Stimulated activated CD4-positive, alpha-beta T cell treated with anti-CD3 and anti-CD28 coated beads, Interleukin-12 subunit alpha, Interleukin-12 subunit beta, amount 100 ng/mL, for 4 hours (primary cell): ENCODE measurements at places on chromosomes 6 and 20.

GRCh38 chr6:148955441-148955840 lies 208.6 kb downstream of the UST start:
- DNase-seq = no peak

- DNase-seq = no peak
These were observed 301.8 kb downstream of the KIF16B start for GRCh38 chr20:16271450-16271849.

DNA sequence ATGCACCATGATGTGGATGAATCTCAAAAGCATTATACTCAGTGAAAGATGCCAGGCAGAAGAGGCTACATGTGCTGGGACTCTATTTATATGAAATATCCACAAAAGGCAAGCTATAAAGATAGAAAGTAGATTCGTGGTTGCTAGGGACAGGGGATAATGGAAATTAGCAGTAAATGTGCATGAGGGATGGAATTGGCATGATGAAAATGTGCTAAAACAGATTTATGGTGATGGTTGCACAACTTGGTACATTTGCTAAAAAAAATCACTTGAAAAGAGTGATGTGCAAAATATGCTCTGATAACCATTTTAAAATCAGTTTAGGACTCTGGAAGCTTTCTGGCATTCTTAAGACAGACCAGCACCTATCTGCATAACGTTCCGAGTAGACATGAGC lies 61.6 kb downstream of the ALDH8A1 start:
- DNase-seq = no peak

- DNase-seq = no peak
These were observed 10.5 kb upstream of the ANGPT4 start for GRCh38 chr20:926670-927069.

DNA sequence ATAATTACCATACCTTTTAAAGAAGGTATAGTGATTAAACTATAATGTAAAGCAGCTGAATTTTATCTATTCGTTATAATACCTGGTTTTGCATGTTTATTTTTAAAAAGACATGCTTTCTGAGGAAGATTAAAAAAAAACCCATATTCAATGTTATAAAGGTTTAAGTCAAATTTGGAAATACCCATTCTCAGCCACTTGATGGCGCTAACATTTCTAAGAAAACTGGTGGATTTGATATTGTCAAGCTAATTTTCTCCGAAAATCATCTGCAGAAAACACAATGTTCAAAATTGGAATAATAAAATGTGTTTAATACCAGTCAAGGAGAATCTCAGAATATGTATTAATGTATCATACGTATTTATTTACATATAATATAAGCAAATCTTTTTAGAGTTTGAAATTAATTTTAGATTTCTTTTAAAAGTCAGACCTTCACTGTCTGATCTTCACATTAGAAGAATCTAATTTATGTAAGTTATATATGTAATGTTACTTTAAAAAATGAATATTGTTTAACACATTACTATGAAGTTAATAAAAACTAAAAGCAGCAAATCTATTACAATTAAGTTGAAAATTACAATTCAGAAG lies 35.0 kb downstream of the SHPRH start:
- no peak for DNase-seq

DNA sequence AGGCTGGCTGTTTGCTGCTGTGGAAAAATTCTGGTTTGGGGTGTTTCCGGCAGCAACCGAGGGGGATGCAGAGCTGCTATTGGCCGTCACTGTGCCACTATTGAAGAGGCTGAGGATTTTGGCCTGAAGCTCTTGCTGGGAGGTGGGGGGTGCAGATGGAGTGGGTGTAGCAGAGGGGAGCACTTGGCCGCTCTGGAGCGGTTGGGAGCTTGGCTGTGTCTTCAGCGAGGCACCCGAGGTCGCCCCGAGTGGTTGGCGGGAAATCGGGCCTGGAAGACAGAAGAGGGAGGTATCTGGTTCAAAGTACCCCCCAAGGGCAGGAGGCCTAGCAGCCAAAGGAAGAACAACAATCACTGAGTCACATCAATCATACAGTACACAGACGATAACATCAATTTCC lies 27.1 kb downstream of the NCOA5 start:
- no peak for DNase-seq

DNA sequence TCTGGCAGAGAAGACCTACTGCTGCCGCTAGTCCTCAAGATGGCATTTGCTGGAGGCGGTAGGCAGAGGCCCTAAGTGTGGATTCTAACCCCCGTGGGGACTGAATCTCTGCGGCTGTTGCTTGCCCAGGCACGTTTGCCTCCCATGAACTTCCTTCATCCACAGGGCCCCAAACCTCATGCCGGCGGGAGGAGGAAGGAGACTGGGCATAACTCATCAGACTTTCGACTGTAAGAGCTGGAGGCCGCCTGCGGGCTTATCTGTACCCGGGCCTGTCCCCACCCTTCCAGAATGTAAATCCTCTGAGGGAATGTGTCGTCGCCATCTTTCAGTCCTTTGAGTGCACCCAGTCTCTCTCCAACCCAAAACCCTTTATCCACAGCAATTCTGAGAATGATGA lies 990 bp downstream of the ZFP57 start:
- no peak for DNase-seq

DNA sequence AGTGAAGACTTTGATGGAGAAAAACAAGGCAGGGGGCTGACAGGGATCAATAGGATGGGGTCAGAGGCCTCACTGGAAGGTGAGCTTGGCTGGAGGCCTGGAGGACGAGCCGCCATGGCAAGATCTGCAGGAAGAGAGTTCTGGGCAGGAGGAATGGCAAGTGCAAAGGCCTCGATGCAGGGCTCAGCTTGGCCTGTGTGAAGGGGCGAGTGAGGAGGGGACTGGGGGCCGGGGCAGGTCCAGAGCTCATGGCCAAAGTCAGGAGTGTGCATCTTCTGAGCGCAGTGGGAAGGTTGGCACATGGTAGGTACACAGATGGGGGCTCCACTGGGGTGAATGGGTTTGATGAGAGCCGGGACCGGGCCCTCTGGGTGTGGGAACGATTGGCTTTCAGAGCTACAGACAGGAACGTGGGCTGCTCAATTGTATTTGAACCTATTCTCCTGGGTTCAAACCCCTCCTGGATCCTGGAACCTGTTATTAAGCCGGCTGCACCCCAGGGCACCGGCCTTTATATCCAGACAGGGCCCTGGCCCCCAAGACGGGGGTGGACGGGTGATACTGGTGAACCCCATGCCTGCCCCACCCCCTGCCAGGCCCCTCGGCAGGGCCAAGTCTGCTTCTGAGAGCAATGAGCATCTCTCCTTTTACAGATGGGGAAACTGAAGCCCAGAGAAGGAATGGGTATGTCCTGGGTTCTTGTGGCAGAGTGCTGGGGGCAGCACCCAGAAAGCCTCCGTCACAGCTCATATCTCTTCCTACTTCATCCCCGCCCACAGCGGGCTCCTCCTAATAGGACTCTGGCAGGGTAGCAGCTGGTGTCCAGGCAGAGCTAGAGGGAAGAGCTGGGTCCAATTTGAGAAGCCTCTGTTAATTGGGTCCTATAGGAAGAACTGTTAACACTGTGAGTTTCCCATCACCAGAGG lies 106.1 kb downstream of the CEBPB start:
- no peak for DNase-seq

DNA sequence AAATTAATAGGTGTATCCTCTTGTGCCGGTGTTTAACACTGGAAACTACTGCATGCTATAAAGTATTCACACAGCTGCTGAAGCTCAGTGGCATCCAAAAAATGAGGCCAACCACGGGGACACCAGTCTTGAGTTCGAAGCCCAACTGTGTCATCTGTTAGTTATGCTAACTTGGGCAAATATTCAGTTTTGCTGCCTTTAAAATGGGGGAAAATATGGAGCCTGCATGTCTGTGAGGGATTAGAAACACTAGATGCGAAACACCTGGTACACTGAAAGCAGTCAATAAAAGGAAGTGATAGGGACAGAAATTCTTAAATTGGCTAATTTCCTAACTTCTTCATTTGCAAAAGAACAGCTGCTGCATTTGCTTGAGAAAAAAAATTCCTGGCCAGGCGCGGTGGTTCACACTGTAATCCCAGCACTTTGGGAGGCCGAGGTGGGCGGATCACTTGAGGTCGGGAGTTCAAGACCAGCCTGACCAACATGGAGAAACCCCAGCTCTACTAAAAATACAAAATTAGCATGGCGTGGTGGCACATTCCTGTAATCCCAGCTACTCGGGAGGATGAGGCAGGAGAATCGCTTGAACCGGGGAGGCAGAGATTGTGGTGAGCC lies 36.6 kb upstream of the MLIP start:
- no peak for DNase-seq

- DNase-seq = no peak
These were observed 149.6 kb upstream of the SYNCRIP start for GRCh38 chr6:85792254-85792653.

- no peak for DNase-seq
These were observed 14.8 kb downstream of the TP53RK start for GRCh38 chr20:46674253-46675083.

GRCh38 chr6:43858161-43859153 lies 88.4 kb downstream of the VEGFA start:
- no peak for DNase-seq

GRCh38 chr20:19996917-19997316 lies 20.2 kb upstream of the NAA20 start:
- no peak for DNase-seq

GRCh38 chr6:51529240-51529639 lies 558.2 kb downstream of the PKHD1 start:
- no peak for DNase-seq

GRCh38 chr6:30781395-30781742 lies 37.0 kb upstream of the IER3 start:
- no peak for DNase-seq

DNA sequence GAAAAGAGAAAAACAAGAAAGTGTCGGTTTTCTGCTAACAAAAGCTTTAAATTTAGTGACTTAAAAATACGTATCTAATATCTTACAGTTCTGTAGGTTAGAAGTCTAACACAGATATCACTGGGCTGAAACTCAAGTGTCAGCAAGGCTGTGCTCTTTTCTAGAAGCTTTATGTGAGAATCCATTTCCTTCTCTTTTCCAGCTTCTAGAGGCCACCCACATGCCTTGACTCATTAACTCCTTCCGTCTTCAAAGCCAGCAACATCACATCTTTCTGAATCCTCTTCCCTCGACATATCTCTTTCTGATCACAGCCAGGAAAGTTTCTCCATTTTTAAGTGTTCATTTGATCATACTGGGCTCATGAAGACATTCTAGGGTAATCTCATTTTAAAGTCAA lies 262.0 kb downstream of the MAFB start:
- no peak for DNase-seq

DNA sequence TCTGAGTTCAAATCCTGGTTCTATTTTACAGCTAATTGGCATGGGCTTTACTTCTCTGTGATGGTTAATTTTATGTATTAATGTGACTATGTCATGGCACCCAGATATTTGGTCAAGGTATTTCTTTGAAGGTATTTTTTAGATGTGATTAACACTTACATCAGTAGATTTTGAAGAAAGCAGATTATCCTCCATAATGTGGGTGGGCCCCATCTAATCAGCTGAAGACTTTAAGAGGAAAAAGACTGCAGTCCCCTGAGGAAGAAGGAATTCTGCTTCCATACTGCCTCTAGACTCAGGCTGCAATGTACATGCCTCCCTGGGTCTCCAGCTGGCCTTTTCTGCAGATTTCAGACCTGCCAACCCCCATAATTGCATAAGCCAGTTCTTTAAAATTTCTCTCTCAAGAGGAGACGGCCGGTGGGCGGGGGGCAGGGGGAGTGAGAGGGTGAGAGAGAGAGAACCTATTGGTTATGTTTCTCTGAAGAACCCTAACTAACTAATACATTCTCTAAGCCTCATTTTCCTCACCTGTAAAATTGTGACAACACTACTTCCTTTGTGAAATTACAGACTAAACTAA lies 338.2 kb upstream of the PRDM1 start:
- no peak for DNase-seq

GRCh38 chr6:11950109-11950508 lies 62.0 kb upstream of the HIVEP1 start:
- no peak for DNase-seq

DNA sequence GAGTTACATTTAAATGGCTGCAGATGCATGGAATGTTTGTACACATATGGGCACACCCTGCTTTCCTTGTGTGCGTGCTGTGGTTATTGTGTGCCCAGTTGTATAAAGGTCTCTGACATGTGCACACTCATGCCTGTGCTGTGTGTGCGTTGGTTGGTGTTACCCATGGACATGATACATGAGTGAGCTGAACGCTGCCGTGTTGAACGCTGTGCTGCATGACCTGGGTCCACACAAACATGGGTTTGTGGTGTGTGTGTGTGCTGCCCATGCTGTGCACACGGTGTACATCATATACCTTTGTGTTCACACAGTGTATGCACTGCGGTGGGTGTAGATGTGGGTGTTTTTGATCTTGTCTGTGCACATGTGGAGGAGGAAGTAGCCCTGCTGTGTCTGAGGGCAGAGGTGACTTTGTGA lies 54.4 kb downstream of the TOX2 start:
- no peak for DNase-seq

DNA sequence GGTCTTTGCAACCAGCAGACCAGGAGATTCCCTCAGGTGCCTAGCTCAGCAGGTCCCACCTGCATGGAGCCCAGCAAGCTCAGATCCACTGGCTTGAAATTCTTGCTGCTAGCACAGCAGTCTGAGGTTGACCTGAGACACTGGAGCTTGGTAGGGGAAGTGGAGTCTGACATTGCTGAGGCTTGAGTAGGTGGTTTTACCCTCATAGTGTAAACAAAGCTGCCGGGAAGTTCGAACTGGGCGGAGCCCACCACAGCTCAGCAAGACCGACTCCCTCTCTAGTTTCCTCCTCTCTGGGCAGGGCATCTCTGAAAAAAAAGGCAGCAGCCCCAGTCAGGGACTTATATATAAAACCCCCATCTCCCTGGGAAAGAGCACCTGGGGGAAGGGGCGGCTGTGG lies 34.3 kb downstream of the PRSS35 start:
- DNase-seq = no peak

- DNase-seq = no peak
These were observed 59.8 kb downstream of the IGF2R start for GRCh38 chr6:160028487-160029275.

- DNase-seq = no peak
These were observed 20.3 kb upstream of the ZNF831 start for GRCh38 chr20:59143326-59143725.

- no peak for DNase-seq
These were observed 185.7 kb downstream of the ASCC3 start for GRCh38 chr6:100695445-100695844.

DNA sequence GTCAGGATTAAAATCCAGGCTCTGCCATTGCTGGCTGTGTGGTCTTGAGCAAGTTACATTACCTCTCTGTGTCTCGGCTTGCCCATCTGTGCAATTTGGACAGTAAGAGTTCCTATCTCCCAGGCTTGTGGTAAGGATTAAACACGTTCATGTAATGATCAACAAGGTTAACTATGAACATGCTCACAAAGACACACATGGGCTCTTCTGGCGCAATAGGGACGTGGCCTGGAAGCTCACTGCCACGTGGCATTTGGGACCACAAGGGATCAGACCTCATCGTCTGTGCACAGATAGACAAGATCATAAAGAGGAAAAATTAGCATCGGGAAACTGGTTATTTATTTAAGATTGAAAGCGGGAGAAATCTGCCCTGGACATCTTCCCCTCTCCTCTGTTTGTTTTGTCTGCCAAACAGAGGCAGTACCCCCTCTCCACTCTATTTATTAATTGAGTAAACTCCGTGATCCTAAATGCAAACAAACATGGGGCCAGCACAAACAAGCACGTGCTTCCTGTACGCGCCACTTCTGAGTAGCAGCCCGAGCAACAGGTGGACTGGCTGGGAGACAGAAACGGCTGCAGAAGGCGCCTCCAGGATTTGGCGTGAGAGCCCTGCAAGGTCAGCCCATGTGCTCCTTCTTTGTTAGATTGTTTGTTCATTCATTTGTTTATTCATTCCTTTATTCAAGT lies 95.0 kb downstream of the CDH26 start:
- no peak for DNase-seq
